ENCODE measurements at places on chromosomes 16 and 17. TPM values are rescaled to one million over a fixed set of nuclear protein-coding genes. Genes with fewer than 3 reads are reported as not detected.

Gene IGFALS
- not detected for total RNA-seq

DNA sequence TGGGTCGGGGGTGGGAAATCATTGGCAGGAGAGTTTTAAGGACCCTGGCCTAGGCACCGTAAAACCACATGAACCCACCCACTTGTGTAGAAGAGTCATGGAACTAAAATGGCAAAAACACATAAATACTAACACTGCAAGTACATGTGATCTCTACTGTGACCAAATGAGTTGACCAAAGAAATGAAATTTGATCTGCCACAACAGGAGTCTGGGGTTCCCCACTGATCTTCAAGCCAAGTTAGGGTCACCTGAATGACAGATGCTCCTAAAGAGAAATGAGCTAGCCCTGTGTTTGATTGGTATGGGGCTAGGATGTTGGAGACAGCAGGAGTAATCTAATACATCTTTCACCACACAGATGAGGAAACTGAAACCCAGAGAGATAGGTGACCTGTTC lies 21.5 kb upstream of the SKAP1 start:
- no peak for DNase-seq

GRCh38 chr17:48618256-48618896 lies 3.3 kb upstream of the HOXB8 start:
- DNase-seq: peak; percentile 93

GRCh38 chr16:86919078-86919477 lies 340.7 kb downstream of the FOXL1 start:
- DNase-seq: no peak

Gene CLEC19A
- total RNA-seq: not detected

DNA sequence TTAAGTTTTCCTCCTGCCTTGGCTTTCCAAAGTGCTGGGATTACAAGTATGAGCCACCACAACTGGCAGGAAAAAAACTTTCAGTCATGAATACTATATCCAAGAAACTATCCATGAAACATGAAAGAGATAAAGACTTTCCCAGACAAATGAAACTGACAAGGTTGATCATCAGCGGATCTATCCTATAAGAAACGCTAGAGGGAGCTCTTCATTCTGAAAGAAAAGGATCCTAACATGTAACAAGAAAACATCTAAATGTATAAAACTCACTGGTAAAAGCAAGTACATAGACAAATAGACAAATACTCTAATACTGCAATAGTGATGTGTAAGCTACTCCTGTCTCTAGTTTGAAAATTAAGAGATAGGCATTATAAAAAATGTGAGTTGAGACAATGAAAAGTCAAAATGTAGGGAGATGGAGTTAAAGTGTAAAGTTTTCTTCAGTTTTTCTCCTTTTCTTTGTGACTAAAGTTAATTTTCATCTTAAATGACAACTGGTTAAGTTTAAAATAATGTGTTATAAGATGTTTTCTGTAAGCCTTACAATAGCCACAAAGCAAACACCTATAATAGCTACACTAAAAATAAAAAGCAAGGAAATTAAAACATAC lies 79.6 kb upstream of the TEKT1 start:
- no peak for DNase-seq

DNA sequence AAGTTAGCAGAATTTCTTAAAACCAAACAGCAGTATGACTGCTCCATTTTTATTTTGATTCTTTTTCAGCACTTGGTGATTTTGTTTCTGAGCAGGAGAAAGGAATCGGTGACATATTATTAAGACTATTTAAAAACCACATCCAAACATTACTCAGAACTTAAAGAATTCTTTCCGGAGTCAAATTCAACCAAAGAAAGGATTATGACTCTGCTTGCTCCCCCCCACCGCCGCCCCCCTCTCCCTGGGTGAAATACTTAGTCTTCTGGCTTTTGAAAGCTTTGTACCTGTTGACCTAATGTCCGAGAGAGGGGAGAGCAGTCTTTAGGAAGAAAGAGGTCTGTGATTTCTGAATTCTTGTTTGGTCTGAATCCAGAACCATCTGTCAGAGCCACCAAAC lies 17.9 kb upstream of the COL1A1 start:
- DNase-seq: no peak

- no peak for DNase-seq
These were observed 35.6 kb downstream of the TENT4B start for GRCh38 chr16:50188619-50189136.

- peak; percentile 23 for DNase-seq
These were observed 23.8 kb downstream of the UNC13D start for GRCh38 chr17:75820094-75821080.

All from psoas muscle (tissue), 8 donors.